ENCODE measurements at places on chromosomes 2 and 18.

DNA sequence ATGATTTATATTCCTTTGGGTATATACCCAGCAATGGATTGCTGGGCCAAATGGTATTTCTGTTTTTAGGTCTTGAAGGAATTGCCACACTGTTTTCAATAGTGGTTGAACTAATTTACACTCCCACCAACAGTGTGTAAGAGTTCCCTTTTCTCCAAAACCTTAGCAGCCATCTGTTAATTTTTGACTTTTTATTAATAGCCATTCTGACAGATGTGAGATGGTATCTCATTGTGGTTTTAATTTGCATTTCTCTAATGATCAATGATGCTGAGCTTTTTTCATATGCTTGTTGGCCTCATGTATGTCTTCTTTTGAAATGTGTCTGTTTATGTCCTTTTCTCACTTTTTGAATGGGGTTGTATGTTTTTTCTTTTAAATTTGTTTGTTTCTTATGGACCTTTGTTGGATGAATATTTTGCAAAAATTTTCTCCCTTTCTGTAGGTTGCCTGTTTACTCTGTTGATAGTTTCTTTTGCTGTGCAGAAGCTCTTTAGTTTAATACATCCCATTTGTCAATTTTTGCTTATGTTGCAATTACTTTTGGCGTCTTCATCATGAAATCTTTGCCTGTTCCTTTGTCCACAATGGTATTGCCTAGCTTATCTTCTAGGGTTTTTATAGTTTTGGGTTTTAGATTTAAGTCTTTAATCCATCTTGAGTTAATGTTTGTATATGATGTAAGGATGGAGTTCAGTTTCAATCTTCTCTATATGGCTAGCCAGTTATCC, 119.7 kb upstream of the XIRP2 start:
- DNase-seq, result no peak

GRCh38 chr2:191318729-191319078, 73.5 kb downstream of the MYO1B start:
- DNase-seq, result no peak

DNA sequence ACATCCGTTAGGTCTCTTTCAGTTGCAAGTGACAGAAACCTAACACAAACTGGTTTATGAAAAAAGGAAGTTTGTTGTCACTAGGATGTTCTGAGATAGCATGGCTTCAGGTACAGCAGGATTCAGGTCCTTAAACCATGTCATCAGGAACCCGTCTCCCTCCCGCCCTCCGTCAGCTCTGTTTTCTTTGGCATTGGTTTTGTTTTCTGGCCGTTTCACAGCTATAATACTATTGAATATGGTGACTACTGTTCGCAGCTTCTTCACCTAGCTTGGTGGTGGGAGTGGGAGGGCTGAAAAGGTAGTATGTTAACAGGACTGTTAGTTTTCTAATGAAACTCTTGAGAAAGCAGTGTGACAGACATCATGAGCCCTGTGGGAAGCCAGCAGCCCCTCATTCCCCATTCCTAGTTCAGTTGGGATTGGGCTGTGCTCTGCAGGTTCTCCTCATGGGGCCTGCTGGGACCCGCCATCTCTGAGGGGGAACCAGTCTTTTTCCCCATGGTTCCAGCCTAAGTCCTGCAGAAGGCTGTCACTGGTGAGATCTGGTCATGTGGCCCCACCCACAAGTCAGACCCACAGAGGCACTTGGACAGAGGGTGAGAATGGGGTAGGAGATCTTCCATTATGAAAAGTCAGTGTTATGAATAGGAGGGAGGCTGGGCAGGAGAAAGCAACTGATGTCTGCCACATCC, 12.1 kb downstream of the PTMA start:
- DNase-seq, result no peak

- DNase-seq, result no peak
Observed at GRCh38 chr18:23992089-23992940, 22.2 kb upstream of the TTC39C start.

DNA sequence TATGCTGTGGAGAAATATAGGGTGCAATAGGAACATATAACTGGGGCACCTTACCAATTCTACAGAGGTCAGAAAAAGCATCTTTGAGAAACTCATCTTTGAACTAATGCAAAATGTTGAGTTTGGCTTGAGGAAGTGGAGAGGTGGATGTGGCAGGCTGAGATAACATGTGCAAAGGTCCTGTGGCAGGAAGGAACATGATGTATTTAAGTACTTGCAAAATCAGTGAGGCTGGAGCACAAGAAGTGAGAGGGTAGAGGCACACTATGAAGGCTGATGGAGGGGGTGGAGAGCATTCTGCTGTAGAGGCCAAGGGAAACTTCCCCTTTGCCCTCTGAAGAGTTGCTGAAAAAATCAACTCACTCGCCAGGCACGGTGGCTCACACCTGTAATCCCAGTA, 14.7 kb upstream of the RAB1A start:
- no peak for DNase-seq

All from stimulated activated CD8-positive, alpha-beta memory T cell treated with anti-CD3 and anti-CD28 coated beads, Interleukin-12 subunit alpha, Interleukin-12 subunit beta, amount 100 ng/mL, for 4 hours (primary cell).